ENCODE measurements at places on chromosomes 16 and 17.

- peaks cover 4% of the 10 kb centered on the region for H3K4me1 ChIP-seq
- DNase-seq: peak; percentile 72
- no peaks in the 10 kb centered on the region for H3K36me3 ChIP-seq
- no peak overlapping the region for H3K4me3 ChIP-seq
- H3K27me3 ChIP-seq: no peaks in the 10 kb centered on the region
- H3K27ac ChIP-seq: no peak overlapping the region
Measured at GRCh38 chr17:80646328-80646727, 101.7 kb downstream of the RPTOR start.

GRCh38 chr17:33753452-33753851 is 460.4 kb upstream of the ASIC2 start:
- peaks cover 2% of the 10 kb centered on the region for H3K27me3 ChIP-seq
- no peaks in the 10 kb centered on the region for H3K4me1 ChIP-seq

GRCh38 chr17:51374209-51374608 is 113.9 kb downstream of the UTP18 start:
- H3K36me3 ChIP-seq: no peaks in the 10 kb centered on the region
- H3K4me1 ChIP-seq: no peaks in the 10 kb centered on the region
- DNase-seq: no peak

GRCh38 chr17:41939693-41940090 is 9.3 kb downstream of the ODAD4 start:
- no peaks in the 10 kb centered on the region for H3K36me3 ChIP-seq
- no peak overlapping the region for H3K27ac ChIP-seq
- no peak for DNase-seq
- H3K4me1 ChIP-seq: peaks cover 10% of the 10 kb centered on the region

DNA sequence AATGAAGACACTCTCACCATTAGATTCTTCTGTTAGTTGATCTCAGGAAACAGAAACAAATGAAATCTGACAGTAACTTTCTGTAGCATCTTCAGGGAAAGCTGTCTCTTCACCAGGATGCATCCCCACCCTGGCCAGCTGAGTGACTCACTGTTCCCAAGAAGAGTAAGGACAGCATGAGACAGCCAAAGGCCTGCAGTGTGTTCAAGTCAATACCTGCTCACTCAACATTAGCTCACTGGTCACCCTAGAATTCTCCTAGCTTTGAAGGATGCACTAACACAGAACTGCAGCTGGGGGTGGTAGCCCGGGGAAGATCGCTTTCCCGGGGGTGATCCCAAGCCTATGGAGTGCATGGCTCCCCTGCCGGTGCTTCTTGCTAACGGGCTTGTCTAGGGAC is 28.2 kb upstream of the CLEC18B start:
- peaks cover 5% of the 10 kb centered on the region for H3K4me1 ChIP-seq
- H3K27ac ChIP-seq: peak overlapping the region; percentile 54
- H3K4me3 ChIP-seq: no peak overlapping the region
- peaks cover 3% of the 10 kb centered on the region for H3K36me3 ChIP-seq

DNA sequence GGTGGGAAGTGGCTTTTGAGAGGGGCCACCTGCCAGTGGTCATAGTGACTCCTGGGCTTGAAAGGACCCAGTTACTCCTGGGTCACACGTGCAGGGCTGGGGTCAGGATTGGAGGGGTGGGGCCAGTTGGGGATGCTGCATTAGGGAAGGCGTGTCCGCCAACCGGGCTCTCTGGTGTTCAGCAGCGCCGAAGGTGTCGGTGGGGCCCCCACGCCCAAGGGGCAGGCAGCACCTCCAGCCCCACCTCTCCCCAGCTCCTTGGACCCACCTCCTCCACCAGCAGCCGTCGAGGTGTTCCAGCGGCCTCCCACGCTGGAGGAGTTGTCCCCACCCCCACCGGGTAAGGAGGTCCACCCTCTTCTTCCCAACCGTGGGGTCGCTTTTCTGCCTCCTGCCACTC is 9.5 kb downstream of the ABI3 start:
- H3K27ac ChIP-seq: no peak overlapping the region
- H3K36me3 ChIP-seq: no peaks in the 10 kb centered on the region
- no peak for DNase-seq
- no peak overlapping the region for H3K4me3 ChIP-seq
- peaks cover 15% of the 10 kb centered on the region for H3K4me1 ChIP-seq

- peaks cover 6% of the 10 kb centered on the region for H3K4me1 ChIP-seq
- no peaks in the 10 kb centered on the region for H3K36me3 ChIP-seq
- H3K27ac ChIP-seq: no peak overlapping the region
- no peak overlapping the region for H3K4me3 ChIP-seq
- no peaks in the 10 kb centered on the region for H3K27me3 ChIP-seq
Measured at GRCh38 chr17:13024016-13024415, 6.2 kb upstream of the ELAC2 start.

DNA sequence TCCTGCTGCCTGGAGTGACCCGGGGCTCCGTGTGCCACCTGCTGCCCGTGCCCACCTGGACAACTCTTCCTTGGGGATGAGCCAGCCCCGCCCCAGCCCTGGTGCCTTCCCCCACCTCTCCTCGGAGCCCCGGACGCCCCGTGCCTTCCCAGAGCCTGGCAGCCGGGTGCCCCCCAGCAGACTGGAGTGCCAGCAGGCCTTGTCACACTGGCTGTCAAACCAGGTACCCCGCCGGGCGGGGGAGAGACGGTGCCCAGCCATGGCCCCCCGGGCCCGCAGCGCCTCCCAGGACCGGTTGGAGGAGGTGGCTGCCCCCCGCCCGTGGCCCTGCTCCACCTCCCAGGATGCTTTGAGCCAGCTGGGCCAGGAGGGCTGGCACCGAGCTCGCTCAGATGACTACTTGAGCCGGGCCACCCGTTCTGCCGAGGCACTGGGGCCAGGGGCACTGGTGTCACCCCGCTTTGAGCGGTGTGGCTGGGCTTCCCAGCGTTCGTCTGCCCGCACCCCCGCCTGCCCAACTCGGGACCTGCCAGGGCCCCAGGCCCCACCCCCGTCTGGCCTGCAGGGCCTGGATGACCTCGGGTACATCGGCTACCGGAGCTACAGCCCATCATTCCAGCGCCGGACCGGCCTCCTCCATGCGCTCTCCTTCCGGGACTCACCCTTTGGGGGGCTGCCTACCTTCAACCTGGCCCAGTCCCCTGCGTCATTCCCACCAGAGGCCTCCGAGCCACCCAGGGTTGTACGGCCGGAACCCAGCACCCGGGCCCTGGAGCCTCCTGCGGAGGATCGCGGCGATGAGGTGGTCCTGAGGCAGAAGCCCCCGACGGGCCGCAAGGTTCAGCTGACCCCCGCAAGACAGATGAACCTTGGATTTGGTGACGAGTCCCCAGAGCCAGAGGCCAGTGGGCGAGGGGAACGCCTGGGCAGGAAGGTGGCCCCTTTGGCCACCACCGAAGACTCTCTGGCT is 38.4 kb downstream of the ARHGAP23 start:
- no peaks in the 10 kb centered on the region for H3K27me3 ChIP-seq
- no peak for DNase-seq
- no peak overlapping the region for H3K4me3 ChIP-seq
- H3K36me3 ChIP-seq: peaks cover 2% of the 10 kb centered on the region

- H3K27ac ChIP-seq: no peak overlapping the region
- no peak overlapping the region for H3K4me3 ChIP-seq
- H3K27me3 ChIP-seq: no peaks in the 10 kb centered on the region
- H3K4me1 ChIP-seq: no peaks in the 10 kb centered on the region
- peak; percentile 24 for DNase-seq
- no peaks in the 10 kb centered on the region for H3K36me3 ChIP-seq
Measured at GRCh38 chr17:79625706-79626105, 14.9 kb upstream of the RBFOX3 start.

DNA sequence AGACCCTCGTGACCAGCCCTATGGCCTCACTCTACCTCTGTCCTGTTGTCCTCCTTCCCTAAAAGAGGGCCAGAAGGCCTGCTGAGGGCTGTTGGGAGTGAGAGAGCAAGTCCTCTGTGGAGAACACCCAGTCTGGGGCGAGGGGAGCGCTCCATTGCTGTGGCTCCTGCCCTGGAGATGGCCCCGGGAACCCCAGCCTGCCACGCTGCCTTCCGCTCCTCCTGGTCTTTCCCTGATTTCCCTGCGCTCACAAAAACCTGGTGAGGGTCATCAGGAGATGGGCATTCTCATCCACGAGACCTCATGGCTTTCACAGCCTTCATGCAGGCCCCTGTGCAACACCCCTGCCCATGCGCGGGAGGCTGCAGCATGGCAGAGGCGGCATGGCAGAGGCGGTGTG is 21.2 kb downstream of the DRC3 start:
- no peaks in the 10 kb centered on the region for H3K4me1 ChIP-seq
- DNase-seq: no peak
- no peaks in the 10 kb centered on the region for H3K27me3 ChIP-seq
- H3K4me3 ChIP-seq: no peak overlapping the region

DNA sequence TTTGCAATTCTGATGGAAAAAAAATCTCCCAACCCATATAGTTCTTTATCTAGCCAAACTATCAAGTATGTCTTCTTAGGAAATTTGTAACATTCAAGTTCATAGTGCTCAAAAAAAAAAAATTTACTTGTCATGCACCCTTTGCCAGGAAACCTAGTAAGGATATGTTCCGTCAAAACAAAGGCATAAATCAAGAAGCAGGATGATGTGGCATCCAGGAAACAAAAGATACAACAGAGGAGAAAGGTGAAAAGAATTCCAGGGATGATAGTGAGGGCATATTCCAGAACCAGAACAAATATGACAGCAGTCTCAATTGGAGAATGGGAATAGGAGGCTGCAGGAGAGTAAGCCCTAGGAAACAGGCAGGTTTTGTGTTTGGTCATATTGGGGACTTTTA is 104.6 kb downstream of the SPAG9 start:
- H3K27ac ChIP-seq: no peak overlapping the region
- no peak for DNase-seq
- H3K27me3 ChIP-seq: no peaks in the 10 kb centered on the region
- H3K4me3 ChIP-seq: no peak overlapping the region
- peaks cover 2% of the 10 kb centered on the region for H3K36me3 ChIP-seq

DNA sequence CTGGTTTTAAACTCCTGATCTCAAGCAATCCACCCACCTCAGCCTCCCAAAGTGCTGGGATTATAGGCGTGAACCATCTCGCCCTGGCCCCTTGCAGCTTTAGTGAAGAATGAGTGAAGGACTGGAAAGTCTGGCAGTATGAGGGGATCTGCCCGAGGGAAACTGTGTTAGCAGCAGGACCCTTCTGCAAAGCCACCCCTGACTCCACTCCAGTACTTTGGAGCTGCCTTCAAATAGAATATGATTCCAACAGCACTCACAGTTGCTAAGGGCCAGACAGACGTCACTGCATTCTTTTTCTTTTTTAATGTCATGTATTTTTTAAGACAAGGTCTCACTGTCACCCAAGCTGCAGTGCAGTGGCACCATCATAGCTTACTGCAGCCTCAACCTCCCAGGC is 52.3 kb downstream of the KPNA2 start:
- no peak overlapping the region for H3K27ac ChIP-seq
- no peak overlapping the region for H3K4me3 ChIP-seq
- H3K36me3 ChIP-seq: no peaks in the 10 kb centered on the region
- DNase-seq: peak; percentile 12

GRCh38 chr17:31877911-31878702 is 19.1 kb upstream of the COPRS start:
- no peak for DNase-seq
- no peaks in the 10 kb centered on the region for H3K4me1 ChIP-seq
- no peaks in the 10 kb centered on the region for H3K27me3 ChIP-seq
- no peak overlapping the region for H3K27ac ChIP-seq
- H3K4me3 ChIP-seq: no peak overlapping the region

DNA sequence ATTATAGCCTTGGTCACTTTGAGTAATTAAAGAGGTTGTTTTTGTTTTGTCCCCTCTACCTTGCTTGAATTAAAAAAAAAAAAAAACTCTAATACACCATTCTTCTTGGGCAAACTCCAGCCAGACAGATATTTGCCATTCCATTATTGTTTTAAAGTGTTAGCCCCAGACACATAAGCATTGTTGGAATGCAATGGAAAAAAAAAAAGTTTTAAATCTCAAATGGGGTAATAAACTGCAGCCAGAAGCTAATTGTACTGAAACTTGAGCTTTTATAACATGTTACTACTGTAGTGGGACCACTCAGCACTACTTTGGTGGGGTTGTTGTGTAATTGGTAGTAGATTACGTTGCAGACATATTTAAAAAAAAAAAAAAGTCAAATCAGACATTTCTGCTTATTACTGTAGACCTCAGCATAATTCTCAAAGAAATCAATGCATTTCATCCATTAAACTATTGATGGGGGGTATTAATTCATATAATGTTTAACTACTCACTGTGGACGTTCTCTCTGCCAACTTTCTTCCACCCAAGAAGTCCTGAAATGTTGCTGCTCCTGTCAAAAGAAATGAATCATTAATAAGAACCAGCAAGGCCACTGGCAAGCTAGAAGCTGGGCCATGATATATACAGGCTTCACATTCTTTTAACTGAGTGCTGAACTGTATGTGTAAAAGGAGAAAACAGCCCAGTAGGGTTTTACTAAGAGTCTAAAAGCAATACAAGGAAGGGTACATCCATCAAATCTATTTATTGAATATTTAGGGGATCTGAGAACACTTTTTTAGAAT is 626.6 kb upstream of the SOX9 start:
- H3K36me3 ChIP-seq: no peaks in the 10 kb centered on the region
- no peak for DNase-seq
- no peaks in the 10 kb centered on the region for H3K4me1 ChIP-seq

DNA sequence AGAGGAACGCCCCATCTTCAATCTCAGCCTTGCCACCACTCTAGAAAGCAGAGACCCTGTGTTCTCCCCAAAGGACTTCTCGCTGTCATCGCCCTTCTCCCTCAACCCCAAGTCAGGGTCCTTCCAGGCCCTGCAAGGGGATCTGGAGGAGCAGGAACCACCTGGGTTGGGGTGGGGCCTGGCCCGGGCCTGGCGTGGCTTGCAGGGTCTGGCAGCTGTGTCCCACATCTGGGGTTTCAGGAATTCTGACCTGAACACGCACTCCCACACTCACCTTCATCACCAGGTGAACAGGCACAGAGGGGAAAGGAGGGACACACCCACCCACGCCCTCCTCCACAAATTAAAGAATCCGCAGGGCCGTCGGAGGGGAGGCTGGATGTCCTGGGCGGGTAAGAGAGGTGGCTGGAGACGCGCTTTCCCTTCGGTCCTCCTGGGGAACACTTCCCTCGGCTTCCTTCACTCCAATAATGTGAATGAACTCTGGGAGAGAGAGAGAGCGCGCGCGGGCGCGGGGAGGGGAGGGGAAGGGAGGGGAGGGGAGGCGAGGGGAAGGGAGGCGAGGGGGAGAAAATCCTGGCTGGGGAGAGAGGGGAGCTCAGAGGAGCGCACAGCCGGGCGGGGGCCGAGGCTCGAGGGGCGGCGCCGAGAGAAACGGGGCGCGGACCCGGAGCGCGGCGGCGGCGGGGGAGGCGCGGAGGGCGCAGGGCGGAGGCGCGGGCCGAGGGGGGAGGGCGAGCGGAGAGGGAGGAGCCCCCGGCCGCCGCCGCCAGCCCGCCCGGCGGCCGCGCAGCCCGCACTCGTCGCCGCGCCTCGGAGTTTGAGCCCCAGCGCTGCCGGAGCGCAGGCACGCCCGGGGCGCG is at the start of gene CACNG4:
CACNG4 (plus strand) TSS at position 799 of the 863 bp plus-strand sequence. CDS start 205 bp downstream, outside the sequence.
- no peaks in the 10 kb centered on the region for H3K36me3 ChIP-seq
- H3K4me3 ChIP-seq: no peak within 1 kb of the TSS
- peaks cover 14% of the 10 kb centered on the region for H3K27me3 ChIP-seq
